D721Med (cell line): ENCODE measurements at places on chromosomes 2 and 18.

DNA sequence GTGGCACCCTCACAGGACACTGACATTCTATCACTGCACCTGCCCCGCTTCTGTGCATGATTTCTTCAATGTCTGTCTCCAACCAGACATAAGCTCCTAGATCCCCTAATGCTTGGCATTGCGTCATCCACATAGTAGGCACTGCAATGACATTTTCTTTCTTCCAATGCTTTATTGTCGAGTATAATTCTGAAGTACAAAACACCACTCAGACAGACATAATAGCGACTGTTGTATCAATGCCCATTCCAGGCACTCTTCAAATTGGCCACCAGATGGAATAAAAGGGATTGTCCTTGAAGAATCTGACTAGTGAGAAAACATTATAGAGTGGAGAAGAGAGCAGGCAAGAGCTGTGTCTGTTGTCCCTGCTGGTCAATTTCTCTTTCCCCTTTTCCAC lies 89.0 kb downstream of the LPIN1 start:
- DNase-seq: no peak

DNA sequence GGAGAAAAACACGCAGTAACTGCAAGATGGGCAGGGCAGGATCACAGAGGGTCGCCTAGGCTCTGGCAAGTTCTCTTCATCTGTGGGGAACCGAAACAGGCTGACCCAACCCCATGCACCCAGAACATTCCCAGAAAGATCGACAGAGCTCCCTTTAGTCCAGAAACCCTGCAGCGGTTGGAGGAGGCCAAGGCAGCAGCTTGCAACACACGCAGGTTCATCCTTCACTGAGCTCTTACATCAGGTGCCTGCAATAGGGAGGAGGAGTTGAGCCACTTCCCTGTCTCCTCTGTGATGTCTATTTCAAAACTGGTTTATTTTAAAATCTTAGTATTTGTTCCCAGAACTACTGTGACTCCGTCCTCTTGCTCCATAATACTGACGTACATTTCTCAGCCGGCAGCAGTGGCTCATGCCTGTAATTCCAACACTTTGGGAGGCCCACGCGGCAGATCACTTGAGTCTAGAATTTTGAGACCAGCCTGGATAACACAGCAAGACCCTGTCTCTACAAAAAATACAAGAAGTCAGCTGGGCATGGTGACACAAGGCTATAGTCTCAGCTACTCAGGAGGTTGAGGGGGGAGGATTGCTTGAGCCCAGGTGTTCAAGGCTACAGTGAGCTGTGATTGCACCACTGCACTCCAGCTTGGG lies 11.5 kb upstream of the SLC11A1 start:
- DNase-seq: no peak

GRCh38 chr2:160835166-160835565 lies 325.1 kb upstream of the TANK start:
- no peak for DNase-seq

GRCh38 chr2:133641497-133641896 lies 73.2 kb upstream of the NCKAP5 start:
- no peak for DNase-seq

- DNase-seq: no peak
Measured at GRCh38 chr2:119672161-119672862, 6.7 kb upstream of the TMEM177 start.

- no peak for DNase-seq
Measured at GRCh38 chr18:51447351-51448342, 250.2 kb upstream of the MEX3C start.

GRCh38 chr2:45960057-45960863 lies 308.8 kb downstream of the PRKCE start:
- no peak for DNase-seq

- DNase-seq: no peak
Measured at GRCh38 chr2:229071292-229071976, 199.7 kb downstream of the PID1 start.

GRCh38 chr2:35508601-35509000 lies 847.0 kb upstream of the CRIM1 start:
- no peak for DNase-seq

DNA sequence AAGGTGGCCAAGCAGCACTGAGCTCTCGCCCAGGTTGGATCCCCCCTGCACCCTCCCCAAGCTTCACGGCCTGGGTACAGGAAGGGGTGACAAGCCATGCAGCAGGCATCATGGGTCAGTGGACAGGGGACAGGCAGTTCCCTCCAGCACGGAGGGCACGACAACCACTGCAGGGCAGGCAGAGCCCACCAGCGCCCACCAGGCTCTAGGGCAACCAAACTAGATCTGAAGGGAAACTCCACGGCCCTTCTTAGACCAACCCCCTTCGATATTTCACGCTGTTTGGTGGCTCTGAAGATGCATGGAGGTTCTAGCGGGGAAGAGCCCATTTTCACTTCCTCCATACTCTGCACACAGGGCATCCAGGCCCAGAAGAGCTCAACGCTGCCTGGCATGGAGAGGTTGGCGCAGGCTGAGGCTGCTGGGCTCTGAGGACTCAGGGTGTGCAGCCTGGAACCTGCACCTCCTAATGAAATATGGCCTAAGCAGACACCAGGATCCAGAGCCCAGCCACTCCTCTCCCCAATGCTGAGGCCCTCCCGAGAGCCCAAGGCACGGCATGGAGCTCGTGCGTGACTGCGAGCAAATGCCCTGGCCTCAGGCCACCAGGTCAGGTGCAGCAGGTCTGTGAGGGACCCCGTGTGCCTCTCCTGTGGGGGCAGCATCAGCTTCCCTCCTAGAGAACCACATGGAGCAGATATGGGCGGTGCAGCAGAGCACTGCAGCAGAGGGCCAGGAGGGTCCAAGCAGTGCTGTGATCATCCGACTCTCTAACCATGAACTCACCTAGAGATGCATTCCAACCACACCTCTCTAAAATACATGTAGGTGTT lies 8.7 kb upstream of the MTERF4 start:
- no peak for DNase-seq

GRCh38 chr2:159897081-159897480 lies 99.1 kb upstream of the CD302 start:
- no peak for DNase-seq

- DNase-seq: no peak
Measured at GRCh38 chr2:86275384-86275799, 62.0 kb downstream of the REEP1 start.

DNA sequence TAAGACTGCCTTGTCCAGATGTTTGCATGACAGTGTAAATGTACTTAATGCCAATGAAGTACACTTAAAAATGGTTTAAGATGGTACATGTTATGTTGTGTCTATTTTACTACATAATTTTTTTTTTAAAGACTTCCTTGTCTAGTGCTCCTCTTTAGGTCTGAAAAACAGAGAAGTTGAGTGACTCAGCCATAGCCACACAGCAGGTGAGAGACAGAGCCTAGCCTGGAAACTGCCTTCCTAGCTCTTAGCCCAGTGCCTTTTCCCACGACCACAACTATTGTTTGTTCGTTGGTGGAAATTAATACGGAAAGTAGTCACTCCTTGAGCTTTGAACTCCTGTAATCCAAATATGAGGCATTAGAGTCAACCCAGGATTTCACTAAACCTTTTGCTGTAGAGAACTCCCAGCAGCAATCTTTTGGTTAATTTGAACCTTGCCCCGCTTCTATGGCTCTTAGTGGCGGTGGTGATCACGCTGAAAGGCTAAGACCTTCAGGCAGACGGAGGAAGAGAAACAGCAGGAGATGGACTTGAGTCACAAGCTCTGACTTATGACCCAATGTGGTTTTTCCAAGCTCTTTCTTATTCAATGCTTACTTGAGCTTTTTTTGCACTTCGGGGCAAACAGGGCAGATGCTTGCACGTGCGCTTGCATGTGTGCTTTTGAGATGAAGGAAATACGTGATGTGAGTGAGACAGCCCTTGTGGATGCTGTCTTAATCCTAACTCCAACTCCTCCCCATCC lies 21.2 kb downstream of the TRIB2 start:
- no peak for DNase-seq

- DNase-seq: no peak
Measured at GRCh38 chr2:16031058-16031847, 90.9 kb downstream of the MYCN start.

GRCh38 chr2:233542507-233542906 lies 24.1 kb downstream of the USP40 start:
- DNase-seq: no peak

DNA sequence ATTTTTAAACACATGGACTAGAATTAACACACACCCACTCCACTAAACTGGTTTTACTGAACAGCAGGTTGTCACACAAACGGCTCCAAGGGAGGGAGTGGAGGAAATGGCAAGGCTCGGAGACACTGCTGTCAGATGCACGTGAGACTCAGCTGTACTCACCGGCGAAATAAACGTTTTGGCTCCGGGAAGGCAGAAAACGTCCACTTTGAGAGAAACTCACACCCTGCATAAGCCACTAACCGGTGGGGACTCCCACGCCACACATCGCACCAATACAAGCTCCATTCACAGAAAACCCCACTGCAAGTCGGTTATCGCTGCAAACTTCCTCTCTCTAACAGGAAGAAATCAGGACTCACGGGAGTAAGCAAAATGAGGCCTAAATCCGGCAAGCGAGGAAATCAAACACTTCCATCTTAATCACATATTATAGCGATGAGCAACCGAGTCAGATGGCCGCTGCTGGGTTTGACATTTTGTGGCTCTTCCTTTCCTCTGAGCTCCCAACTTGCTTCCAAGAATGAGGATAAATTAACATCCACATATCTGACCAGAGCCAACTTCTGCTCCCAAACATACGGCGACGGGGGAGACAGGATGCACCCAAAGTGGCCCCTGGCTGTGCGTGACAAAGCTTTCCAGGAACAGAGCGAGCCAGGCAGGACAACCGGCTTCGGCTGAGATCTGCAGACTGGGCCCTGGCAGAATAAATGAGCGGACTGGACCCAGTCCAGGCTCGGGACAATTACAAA lies 63.5 kb downstream of the HDAC4 start:
- no peak for DNase-seq

GRCh38 chr2:188308483-188308882 lies 16.8 kb downstream of the GULP1 start:
- DNase-seq: no peak

DNA sequence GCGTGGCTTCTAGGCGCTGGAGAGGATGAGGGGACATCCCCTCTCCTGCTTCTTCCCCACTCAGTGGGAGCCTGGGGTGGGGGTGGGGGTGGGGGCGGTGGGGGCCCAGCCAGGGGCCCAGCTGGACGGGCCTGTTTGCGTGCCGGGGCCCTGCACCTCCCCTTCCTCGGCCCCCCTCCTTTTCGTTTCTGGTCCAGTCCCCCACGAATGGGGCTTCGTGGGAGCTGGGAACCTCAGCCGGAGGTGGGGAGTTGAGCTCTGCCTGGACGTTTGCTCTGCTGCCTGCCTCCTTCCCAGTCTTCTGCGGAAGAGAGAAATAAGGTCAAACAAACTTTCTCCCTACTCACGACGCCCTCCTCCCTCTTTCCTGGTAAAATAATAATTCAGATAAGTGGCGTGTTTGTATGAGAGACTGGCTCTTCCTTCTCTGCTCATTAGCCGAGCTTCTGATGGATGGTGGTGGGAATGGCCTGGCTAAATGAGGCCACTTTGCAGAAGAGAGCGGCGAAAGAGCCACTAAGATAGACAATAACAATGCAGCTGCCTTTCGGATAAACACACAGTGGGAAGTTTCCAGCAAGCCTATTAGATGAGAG lies 782 bp downstream of the MTA3 start:
- no peak for DNase-seq

GRCh38 chr18:10036479-10036878 lies 122.7 kb downstream of the VAPA start:
- DNase-seq: no peak

GRCh38 chr2:223613017-223613950 lies 11.1 kb upstream of the SCG2 start:
- DNase-seq: no peak

- no peak for DNase-seq
Measured at GRCh38 chr2:152445791-152446201, 110.8 kb downstream of the FMNL2 start.

DNA sequence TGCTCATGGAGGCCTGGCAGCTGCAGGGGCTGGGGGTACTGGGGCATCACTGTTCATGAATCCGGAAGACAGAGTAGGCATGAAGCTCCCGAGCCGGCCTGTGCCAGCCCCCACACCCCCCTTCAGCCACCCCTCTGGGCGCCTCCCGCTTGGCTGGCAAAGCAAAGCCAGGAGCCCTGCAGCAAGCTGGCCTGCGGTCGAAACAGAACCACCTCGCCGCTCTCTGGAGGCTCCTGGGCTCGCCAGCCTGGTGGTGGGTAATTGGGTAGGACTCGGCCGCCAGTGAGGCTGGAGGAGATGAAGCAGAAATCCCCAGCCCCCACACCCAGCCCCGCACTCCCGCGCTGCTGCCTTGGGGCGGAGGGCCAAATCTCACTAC lies 70.9 kb upstream of the GPC1 start:
- DNase-seq: no peak

- DNase-seq: no peak
Measured at GRCh38 chr2:241132538-241133435, 16.5 kb downstream of the PASK start.
